ENCODE measurements at places on chromosomes 13 and 19.

DNA sequence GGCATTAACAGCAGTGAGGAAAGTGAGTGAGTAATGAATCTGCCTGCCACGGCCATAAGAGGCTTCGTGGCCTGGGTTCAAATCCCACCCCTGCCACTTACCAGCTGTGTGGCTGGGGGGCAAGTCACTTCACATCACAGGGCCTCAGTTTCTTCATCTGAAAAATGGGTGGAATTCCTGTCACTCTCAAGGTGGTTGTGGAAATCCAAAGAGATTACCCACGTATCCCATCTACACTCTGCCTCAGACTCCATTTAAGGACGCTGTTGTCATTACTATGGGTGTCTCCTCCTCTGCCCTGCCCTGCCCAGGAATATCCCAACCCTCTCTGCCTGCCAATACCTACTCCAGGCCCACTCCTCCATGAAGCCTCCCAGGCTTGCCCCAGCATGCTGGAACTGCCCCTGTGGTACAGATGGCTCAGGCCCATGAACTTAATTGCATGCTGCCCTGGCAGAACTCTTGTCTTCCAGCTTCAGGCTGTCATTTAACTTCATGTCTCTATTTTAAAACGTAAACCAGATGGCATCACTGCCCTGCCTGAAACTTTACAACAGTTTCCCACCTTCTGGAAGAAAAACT, 3.1 kb downstream of the GIPC1 start:
- DNase-seq: no peak

- DNase-seq: peak; percentile 0
These were observed 549.2 kb upstream of the KLF12 start for GRCh38 chr13:74683411-74683810.

- no peak for DNase-seq
These were observed 22.6 kb downstream of the ZBTB7A start for GRCh38 chr19:4043966-4044715.

DNA sequence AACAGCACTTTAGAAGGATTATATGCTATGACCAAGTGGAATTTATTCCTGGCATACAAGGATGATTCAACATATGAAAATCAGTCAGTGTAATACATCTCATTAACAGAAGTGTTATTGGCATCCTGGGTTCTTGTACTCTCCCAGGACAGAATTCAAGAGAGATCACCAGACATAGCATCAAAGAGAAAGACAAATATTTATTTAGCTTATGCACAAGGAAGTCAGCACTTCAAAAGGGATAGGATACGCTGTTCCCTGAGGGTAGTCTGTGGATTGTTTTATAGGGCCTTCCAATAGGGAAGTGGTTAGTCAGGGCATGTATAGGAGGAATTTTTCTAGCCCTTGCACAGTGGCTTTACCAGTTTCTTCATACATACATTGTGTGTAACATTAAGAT, 1238.0 kb downstream of the PCDH17 start:
- DNase-seq: peak; percentile 84

- DNase-seq: no peak
These were observed 37.5 kb downstream of the DACH1 start for GRCh38 chr13:71829547-71829946.

- DNase-seq: no peak
These were observed 942.6 kb upstream of the SLC10A2 start for GRCh38 chr13:104008541-104009435.

GRCh38 chr19:15159251-15159650, 41.5 kb downstream of the NOTCH3 start:
- DNase-seq: peak; percentile 18

- no peak for DNase-seq
These were observed 475.4 kb upstream of the ARGLU1 start for GRCh38 chr13:107043021-107043956.

GRCh38 chr13:60311527-60311926, 85.5 kb upstream of the TDRD3 start:
- no peak for DNase-seq

- DNase-seq: no peak
These were observed 54.2 kb upstream of the PTPRS start for GRCh38 chr19:5394551-5395505.
